ENCODE measurements at places on chromosomes 16 and 17. TPM values are rescaled to one million over a fixed set of nuclear protein-coding genes. Genes with fewer than 3 reads are reported as not detected.

PNMT gene
- total RNA-seq, result 0.55 TPM

GRCh38 chr17:70564006-70564620 lies 394.8 kb downstream of the KCNJ2 start:
- H3K36me3 ChIP-seq, result no peaks in the 10 kb centered on the region
- no peaks in the 10 kb centered on the region for H3K27me3 ChIP-seq
- no peak overlapping the region for H3K27ac ChIP-seq

GRCh38 chr16:64615630-64616280 lies 506.1 kb downstream of the CDH11 start:
- H3K27me3 ChIP-seq, result no peaks in the 10 kb centered on the region
- H3K27ac ChIP-seq, result no peak overlapping the region
- no peaks in the 10 kb centered on the region for H3K36me3 ChIP-seq
- no peak overlapping the region for H3K4me3 ChIP-seq

GRCh38 chr16:175011-175949 lies 1.2 kb upstream of the HBA1 start:
- peaks cover 7% of the 10 kb centered on the region for H3K4me1 ChIP-seq
- H3K27me3 ChIP-seq, result peaks cover 35% of the 10 kb centered on the region
- no peak for DNase-seq
- no peaks in the 10 kb centered on the region for H3K36me3 ChIP-seq
- H3K27ac ChIP-seq, result no peak overlapping the region
- no peak overlapping the region for H3K4me3 ChIP-seq

GRCh38 chr16:4011225-4011939 lies 104.9 kb downstream of the ADCY9 start:
- DNase-seq, result no peak
- no peak overlapping the region for H3K4me3 ChIP-seq
- no peaks in the 10 kb centered on the region for H3K4me1 ChIP-seq
- H3K27ac ChIP-seq, result no peak overlapping the region
- no peaks in the 10 kb centered on the region for H3K36me3 ChIP-seq

KCNJ12 gene
- total RNA-seq, result not detected

AIPL1 gene
- not detected for total RNA-seq

DNA sequence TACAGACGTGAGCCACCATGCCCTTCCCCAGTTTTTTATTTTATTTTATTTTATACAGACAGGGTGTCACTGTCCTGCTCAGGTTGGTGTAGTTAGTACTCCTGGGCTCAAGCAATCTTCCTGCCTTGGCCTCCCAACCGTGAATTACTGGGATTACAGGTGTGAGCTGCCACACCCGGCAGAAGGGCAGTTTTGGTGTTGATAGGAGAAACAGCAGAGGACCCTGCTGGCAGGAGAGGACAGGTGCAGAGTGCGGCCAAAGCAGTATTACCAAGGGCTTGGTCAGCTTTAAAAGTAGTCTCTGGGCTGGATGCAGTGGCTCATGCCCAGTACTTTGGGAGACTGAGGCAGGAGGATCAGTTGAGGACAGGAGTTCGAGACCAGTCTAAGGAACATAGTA lies 22.9 kb downstream of the FOXK2 start:
- DNase-seq, result no peak
- no peaks in the 10 kb centered on the region for H3K27me3 ChIP-seq
- no peaks in the 10 kb centered on the region for H3K36me3 ChIP-seq
- no peak overlapping the region for H3K4me3 ChIP-seq
- peaks cover 16% of the 10 kb centered on the region for H3K4me1 ChIP-seq

TBX2 gene
- total RNA-seq, result not detected

TMEM107 gene
- 25.0 TPM for total RNA-seq

PABPN1L gene
- not detected for total RNA-seq

DNA sequence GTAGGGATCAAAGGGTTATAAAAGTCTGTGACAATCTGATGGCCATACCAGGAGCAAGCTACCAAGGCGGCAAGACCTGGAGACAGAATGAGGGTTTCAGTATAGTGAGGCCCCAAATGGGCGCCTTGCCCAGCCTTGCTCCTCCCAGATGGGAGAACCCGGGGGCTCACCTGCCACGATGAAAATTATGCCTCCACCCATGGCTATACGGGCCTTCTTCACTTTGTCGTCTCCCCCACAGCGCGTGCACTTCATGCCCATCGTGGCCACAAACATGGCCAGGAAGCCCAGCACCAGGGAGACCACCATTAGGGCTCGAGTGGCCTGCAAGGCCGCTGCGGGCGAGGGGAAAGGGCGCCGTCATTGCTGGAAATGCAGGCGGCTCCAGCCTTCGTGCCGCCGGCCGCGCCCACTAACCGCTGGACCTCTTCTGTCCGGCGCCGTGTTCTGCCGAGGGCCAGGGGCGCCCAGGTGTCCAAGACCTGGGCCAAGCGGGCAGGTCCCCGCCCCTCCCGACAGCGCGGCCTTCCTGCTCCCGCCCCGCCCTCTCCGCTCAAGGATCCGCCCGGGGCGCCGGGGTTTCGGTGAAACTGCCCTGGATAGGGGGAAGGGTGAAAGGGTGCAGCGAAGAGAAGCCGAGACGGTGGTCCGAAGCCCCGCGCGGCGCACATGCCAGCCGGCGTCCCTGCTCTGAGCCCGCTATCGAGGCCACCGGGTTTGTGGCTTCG lies 1.5 kb downstream of the CLDN7 start:
- DNase-seq, result no peak
- H3K27me3 ChIP-seq, result no peaks in the 10 kb centered on the region
- H3K4me1 ChIP-seq, result peaks cover 31% of the 10 kb centered on the region
- H3K4me3 ChIP-seq, result no peak overlapping the region
- peaks cover 7% of the 10 kb centered on the region for H3K36me3 ChIP-seq
- peak overlapping the region; percentile 46 for H3K27ac ChIP-seq

DNA sequence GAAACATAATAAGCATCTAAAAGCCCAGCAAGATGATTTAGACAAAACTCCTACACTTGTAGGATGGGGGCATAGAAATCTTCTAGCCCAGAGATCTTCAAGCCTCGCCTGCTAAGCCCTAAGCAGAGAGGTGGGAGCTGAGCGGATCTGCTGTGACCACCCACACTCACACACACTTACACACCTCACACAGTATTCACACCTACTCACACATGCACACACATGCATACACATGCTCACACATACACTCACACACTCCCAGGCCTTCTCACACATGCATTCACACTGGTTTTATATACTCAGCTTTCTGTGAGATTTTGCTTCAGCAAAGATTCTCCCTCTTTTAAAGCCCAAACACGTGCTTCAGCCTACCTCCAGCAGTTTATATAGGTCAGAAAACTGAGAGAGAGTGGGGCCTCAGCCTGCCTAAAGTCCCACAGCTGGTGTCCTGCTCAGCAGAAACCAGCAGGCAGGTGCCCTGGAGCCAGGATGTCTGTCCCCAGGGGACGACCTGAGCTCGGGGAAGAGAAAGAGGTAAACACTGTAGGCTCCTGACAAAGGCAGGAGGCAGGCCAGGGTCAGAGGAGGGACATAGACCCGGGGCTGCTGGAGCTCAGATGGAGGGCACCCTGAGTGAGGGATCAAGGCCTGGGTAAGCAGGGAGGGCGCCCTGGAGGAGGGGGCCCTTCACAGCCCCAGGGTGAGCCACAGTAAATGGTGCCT lies 12.0 kb upstream of the KRT19 start:
- no peaks in the 10 kb centered on the region for H3K36me3 ChIP-seq
- no peak for DNase-seq
- no peak overlapping the region for H3K4me3 ChIP-seq
- H3K27ac ChIP-seq, result no peak overlapping the region

HOXB8 gene
- not detected for total RNA-seq

DNA sequence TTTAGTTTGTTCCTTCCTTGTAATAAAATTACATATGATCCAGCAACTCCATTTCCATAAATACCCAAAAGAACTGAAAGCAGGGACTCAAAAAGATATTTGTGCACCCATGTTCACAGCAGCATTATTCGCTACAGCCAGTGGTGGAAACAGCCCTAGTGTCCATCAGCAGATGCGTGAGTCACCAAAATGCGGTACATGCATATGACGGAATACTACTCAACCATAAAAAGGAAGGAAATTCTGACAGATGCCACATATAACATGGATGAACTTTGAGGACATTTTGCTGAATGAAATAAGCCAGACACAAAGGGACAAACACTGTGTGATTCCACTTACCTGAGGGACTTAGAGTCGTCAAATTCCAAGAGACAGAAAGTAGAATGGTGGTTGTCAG lies 9.1 kb upstream of the SLC47A2 start:
- no peak for DNase-seq
- no peaks in the 10 kb centered on the region for H3K36me3 ChIP-seq
- H3K4me3 ChIP-seq, result no peak overlapping the region
- no peak overlapping the region for H3K27ac ChIP-seq

AGRP gene
- total RNA-seq, result not detected

DNA sequence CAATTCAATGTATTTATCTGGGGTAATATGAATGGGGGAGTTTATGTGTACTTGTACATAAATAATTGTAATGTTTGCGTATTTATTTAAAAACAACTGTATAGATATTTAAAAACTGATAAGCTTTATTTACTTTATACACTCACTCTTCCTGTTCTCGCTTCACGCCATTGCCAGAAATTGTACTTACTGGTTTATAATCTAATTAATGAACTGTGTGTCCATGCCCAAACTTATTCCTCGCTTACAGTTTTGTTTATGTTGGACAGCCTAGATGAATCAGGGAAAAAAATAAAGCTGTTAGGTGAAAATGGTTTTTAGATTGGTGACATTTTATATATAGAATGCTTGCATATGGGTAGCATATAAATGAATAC lies 30.8 kb downstream of the AATF start:
- H3K27me3 ChIP-seq, result no peaks in the 10 kb centered on the region
- DNase-seq, result no peak
- no peak overlapping the region for H3K27ac ChIP-seq
- H3K4me3 ChIP-seq, result no peak overlapping the region
- H3K36me3 ChIP-seq, result no peaks in the 10 kb centered on the region
- peaks cover 10% of the 10 kb centered on the region for H3K4me1 ChIP-seq

DNA sequence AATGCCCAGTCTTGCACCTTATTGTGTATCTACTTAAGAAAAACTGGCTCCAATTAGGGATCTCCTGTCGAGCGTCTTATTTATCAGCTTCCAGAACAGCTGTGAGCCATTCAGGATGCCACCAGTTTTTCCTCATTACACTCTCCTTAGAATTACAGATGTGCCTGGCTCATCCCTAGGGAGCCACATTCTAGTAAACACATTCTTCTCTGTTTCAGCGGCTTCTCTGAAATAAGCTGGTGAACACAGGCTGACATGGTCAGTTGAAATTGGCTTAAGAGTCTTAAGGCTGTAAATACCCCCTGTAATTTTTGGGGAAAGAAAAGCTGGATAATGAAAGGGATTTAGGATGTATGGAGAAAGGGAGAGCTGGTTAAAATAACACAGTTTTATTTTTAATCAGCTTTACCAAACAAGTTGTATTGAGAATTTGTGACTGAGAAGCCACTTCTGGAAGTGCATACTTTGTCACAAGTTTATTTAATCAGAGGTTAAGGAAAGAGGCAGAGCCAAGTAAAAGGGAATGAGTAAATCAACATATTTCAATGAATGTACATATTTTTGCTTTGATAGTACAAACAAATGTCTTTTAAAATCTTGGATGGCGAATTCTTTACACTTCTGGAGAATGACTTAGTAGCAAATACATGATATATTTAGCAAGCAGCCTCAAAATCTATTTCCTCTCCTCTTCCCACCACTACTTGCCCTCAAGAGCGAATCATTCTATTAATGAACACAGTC lies 562.0 kb upstream of the GOT2 start:
- no peaks in the 10 kb centered on the region for H3K4me1 ChIP-seq
- H3K4me3 ChIP-seq, result no peak overlapping the region
- no peak overlapping the region for H3K27ac ChIP-seq
- no peaks in the 10 kb centered on the region for H3K27me3 ChIP-seq

DNA sequence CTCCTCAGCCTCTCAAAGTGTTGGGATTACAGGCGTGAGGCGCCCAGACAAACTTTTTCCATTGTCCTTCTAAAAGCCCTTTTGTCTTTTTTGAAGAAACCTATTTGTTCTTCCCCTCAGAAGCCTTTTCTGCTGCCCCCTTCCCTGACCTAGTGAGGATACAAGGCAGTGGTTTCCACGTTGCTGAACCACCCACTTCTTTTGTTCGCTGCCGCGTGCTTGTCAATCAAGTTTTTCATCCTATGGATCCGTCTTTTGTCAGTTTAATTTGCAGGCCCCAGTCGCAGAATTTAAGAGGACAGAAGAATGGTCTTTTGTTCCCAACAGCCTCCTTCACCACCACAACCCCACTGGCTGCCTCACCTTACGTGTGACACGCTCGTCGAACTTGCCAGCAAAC lies 20.2 kb upstream of the GNG13 start:
- no peaks in the 10 kb centered on the region for H3K36me3 ChIP-seq
- DNase-seq, result no peak
- H3K4me1 ChIP-seq, result peaks cover 14% of the 10 kb centered on the region
- H3K27ac ChIP-seq, result no peak overlapping the region
- peaks cover 3% of the 10 kb centered on the region for H3K27me3 ChIP-seq
- H3K4me3 ChIP-seq, result no peak overlapping the region

EVI2B gene
- total RNA-seq, result 176 TPM

DNA sequence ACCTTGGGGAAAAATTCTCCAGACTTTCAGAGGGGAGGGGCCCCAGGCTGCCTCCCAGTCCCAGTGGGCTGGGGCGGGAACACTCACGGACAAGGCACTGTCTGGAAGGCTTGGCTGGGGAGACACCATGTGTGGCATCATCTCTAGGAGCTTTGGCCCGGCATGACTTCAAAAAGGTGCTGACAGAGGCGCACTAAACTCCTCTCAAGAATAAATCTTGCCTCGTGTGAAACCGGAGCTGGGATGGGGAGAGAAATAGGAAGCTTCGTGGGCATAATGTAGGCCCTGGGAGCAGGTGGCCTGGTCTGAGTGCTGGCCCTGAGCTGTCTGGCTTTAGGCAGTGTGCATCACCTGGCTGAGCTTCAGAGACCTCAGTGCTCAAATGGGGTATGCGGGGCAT lies 5.7 kb downstream of the WSCD1 start:
- no peak for DNase-seq
- no peaks in the 10 kb centered on the region for H3K36me3 ChIP-seq
- peaks cover 17% of the 10 kb centered on the region for H3K27me3 ChIP-seq
- peaks cover 5% of the 10 kb centered on the region for H3K4me1 ChIP-seq
- H3K27ac ChIP-seq, result no peak overlapping the region

LPCAT2 gene
- 0.47 TPM for total RNA-seq

DNA sequence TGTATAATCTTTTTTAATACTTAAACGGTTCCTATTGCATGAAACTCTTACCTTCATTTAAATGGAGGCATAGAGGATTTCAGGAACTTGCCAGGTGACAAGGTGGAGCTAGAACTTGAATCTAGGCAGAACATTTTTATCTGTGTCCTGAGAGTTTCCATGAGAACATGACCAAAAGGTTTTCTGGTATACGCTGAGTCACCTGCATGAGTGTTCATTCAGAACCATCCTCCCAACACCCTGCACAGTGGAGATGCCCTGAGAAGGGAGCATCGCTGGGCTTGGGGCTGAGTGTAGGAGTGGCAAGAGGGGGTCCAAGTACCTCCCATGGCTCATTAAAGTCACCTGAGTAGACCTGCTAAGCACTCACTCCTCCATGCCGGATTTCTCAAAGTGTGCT lies 169.7 kb upstream of the CACNG5 start:
- H3K4me3 ChIP-seq, result no peak overlapping the region
- peaks cover 42% of the 10 kb centered on the region for H3K4me1 ChIP-seq
- H3K36me3 ChIP-seq, result no peaks in the 10 kb centered on the region
- no peak overlapping the region for H3K27ac ChIP-seq

Measured in CD4-positive, alpha-beta memory T cell (primary cell).